ENCODE measurements at places on chromosomes 6 and 20.

GRCh38 chr6:51282026-51282425, 463.4 kb downstream of the TFAP2B start:
- DNase-seq: no peak

- DNase-seq: no peak
Observed at GRCh38 chr6:81969011-81969410, 216.5 kb upstream of the TENT5A start.

DNA sequence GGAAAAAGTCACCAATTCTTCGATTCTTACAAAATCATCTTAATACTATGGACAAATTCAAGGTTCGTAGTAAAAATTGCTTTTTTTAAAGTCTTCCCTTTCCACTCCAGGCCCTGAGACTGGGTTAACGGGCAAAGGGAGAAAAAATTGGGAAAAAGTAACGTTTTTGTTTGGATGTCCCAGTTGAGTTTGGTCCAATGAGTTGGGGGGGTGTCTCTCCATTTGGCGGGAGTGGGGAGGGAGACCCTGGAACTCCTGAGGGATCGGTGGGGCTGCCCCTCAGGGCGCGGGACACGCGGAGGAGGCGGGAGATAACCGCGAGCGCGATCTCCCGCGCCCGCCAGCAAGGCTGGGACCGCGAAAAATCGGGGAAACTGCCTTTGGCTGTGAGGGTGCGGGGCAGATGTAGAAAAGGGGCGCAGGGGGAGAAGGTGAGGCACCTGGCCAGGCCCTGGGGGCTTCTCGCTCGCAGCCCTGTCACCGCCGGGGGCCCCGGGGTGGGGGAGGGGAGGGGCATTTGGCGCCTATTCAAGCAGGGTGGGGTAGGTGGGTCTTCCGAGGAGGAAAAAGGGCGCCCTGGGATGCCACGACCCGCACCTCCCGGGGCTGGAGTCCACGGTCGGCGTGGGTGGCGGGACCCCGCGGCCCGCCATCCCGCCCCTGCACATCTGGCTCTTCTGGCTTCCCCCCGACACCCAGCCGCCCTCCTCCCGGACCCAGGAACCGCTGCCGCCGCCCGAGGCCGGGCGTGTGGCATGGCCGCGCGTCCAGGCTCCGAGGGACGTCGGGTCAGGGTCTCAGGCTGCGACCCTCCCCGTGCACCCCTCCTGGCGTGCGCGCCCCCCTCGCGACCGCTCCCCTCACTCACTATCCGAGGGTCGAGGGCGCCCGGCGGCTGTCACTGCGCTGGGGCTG, 595 bp downstream of the FBXO5 start:
- no peak for DNase-seq

GRCh38 chr6:119501798-119502483, 152.4 kb upstream of the MAN1A1 start:
- DNase-seq: no peak

DNA sequence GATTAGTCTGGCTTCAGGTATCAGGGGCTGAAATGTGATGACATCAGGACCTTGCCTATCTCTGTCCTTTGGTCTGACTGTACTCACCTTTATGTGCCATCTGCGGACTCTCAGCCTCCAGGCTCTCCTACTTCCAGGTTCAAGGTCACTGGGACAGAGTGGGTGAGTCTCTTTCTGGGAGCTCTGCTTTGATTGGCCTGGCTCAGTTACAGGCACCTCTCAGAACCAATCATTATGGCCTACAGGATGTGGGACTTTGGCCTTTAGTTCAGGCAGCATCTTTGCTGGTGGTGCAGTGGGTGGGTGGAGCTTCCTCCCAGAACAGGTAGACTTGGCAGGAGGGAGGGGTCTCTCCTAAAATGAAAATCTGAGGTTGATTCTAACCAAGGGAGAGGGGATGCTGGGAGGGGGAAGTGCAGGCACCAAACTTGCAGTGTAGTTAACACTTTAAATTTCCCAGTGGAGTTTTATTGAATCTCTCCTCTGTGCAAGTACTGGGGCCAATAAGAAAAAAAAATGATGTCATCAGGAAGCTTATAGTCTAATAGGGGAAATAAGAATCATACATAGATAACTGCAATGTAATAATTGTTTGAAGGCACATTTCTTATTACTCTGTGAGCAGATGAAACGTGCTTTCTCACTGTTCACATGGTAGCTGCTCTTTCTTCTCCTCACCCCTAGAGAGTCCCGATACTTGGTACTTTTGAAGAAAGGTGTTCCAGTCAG, 53.4 kb downstream of the SLC24A3 start:
- no peak for DNase-seq

- no peak for DNase-seq
Observed at GRCh38 chr6:155382338-155382685, 68.0 kb upstream of the TFB1M start.

- no peak for DNase-seq
Observed at GRCh38 chr6:24636681-24637080, 9.3 kb downstream of the KIAA0319 start.

GRCh38 chr20:23205611-23206041, 119.5 kb upstream of the CD93 start:
- no peak for DNase-seq

DNA sequence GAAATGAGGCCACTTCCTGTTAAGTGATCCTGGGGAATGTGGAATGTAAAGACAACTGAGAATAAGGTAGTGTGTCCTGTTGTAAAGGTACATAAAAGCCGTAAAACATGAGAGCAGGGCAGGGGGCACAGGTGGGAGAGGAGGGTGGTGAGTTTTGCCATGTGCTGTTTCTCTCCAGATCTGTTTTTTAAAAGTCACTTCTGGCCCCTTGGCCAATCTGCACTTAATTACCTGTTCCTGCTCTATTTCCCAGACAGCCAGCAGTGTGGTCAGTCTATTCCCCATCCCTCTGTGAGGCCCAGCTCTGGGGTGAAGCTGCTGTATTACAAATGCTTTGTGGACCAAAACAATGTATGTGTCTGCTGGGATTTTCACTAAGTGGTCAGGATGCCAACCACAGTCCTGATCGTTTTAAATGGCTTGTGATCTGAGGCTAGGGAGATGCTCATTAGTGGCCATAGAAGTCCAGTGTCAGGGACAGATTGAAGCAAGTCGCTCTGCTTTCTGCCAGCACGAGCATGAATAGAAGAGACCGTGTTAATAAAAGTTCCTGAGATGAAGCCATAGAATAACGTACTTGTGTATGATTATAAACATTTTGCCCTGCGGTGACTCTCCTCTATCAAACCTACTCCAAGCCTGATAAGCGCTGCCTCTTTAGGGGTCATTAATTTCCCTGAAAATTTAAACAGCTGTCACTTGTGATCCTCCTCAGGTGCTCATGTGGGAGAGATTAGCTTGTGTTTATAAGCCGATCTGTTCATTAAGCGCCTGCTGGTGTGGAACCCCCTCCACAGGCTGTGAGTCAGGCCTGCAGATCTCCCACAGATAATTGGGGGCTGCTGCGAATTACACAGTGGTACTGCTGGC, 111.8 kb upstream of the CENPW start:
- no peak for DNase-seq

GRCh38 chr20:1831096-1831495, 64.1 kb upstream of the SIRPA start:
- no peak for DNase-seq

DNA sequence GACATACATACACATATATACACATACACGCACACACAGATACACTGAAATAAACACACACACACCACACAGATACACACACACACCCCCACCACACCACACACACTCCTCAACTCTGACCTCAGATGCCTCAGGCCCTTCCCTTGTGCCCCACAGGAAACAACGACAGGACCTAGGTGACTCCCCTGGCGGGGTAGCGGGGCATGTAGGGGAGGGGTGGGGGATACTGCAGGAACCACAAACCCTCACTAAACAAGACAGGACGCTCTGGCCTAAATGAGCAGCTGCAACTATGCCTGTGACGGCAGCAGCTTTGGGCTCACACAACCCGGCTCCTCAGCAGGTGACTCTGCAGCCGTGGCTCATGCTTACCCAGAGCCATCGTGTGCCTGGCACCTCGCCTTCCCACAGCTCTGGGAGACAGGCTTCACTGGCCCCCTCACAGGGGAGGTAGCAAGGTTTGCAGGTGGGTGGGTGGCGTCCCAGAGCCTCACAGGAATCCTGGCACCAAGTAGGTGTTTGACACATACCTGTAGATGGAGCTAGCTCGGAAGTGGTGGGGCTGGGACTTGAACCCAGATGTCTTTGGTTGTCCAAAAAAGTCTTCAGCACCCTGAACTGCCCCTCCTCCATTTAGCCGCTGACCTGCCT, 100.8 kb downstream of the GRM4 start:
- DNase-seq: no peak

- no peak for DNase-seq
Observed at GRCh38 chr20:44633872-44634600, 17.5 kb downstream of the ADA start.

- no peak for DNase-seq
Observed at GRCh38 chr6:112367628-112368027, 20.5 kb downstream of the RFPL4B start.

DNA sequence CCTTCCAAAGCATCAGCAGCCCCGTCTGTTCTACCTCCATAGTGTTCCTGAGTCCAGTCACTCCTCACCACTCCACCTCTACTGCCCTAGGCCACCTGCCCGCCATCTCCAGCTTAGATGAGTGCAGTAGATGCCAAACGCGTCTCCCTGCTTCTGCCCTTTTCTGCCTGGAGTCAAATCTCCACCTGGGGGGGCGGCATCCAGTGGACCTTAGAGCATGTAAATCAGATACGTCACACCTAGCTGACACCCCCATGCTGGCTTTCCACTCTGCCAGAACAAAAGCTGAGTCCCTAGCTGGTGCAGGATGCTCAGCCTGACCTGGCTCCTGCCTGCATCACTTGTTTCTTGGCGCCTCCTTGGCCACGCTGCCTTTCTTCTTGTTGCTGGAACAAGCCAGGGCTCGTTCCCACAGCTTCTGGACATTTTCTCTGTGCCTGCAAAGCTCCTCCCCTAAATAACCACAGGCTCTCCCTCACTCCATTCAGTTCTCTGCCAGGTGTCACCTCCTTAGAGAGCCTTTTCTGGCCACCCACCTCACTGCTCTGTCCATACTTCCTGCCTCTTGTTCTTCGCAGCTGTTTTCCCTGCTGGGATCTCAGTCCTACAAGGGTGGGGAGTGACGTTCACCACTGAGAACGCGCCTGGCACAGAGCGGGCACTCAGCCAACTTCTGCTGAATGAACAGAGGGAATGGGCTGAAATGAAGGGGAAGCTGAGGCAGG, 5.8 kb downstream of the DDR1 start:
- DNase-seq: no peak

DNA sequence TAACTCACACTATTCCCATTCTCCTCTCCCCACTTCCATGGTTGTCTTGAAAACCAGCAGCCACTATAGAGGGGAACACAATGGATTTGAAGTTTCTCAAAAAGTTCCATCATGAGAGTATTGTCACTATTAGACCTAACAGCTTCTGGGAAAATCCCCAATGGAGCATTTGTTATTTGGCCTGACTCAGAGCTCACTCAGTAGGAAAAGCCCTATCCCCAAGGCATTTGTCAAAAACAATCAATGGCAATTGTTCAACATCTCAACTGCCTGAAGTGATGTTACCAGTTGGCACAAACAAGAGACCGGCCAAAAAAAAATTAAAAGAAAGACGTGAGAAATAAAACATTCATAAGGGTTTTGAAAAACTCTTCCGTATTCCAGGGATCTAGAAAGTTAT, 98.8 kb downstream of the MYLK4 start:
- DNase-seq: no peak

DNA sequence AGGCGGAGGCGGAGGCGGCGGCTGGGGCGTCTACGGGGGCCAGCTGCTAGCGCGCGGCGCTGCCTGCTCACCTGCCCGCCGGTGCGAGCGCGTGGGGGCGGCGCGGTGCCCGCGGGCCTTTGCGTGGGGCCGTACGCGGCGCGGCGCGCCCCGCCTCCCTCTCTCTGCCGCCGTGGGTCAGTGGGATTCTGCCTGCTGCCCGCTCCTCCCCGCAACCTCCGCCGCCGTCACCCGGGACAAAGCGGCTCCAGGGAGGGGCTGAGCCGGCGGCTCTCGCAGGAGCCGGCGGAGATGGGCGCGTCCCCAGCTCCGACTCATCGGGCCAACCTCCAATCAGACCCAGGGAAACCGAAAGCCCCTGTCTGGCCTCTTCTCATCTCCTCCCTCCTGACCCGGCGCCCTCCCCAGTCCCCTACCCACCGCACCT, at the start of gene RCAN2:
Gene RCAN2, minus strand, starts transcription at position 249 of the 427 bp plus-strand sequence.
- DNase-seq: no peak

GRCh38 chr6:72328775-72329174, 293.1 kb upstream of the KCNQ5 start:
- DNase-seq: no peak

DNA sequence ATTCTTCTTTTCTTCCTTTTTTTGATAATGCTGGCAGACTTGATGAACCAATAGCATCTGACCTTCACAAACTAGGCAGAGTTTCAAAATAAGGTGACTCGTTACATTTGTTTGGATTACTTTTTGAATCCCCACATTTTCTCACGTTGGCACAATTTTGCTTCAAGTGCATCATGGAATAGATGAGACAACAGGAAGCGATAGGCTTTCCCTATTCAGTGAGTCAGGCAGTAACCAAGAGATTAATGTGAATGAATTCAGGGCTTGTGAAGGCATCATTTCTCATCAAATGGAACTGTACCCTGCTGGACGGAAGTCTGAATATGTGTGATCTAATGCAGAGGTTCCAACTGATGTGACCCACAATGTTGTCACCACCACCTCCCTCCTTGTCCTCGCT, 10.7 kb downstream of the RFPL4B start:
- no peak for DNase-seq

DNA sequence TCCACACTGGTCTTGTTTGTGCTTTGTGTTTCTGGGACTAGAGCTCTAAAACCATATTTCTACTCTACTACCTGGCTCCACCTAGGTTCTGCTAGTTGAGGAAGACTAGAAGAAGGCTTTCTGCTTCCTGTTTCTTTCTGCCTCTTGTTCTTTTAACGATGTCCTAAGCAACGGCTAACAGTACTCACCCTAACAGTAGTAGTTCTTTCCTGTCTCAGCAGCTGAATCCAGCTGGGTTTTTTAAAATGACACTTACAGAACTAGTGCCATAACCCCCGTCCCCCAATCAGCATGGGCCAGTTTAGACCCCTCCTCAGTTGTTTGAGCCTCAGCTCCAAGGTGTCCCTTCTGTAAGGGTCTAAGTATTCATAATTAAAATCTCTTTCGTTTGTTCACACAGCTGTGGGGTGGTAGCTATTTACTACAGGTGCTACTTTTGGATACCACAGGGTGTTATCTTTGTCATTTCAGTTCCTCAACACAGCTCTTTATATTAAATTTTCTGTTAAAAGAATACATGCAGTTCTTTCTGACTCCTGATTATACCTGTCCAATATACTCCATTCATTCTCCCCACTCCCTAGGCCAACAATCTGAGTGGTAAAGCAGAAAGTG, 790.2 kb downstream of the DHX35 start:
- no peak for DNase-seq

GRCh38 chr6:127471379-127472255, 12.4 kb upstream of the KIAA0408 start:
- no peak for DNase-seq

DNA sequence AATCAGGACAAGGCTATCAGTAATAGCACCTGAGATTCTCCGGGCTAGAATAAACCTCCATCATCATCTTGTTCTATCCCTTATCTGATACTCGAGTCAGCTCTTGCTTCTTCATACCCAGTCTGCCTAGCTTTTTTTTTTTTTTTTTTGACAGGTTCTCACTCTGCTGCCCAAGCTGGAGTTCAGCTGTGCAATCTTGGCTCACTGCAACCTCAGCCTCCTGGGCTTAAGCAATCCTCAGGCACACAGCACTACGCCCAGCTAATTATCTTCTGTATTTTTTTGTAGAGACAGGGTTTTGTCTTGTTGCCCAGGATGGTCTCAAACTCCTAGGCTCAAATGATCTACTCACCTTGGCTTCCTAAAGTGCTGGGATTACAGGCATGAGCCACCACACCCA, 19.5 kb downstream of the SRSF6 start:
- DNase-seq: no peak

- no peak for DNase-seq
Observed at GRCh38 chr6:23174781-23175361, 605.5 kb downstream of the HDGFL1 start.

All from stimulated activated CD4-positive, alpha-beta T cell treated with anti-CD3 and anti-CD28 coated beads, Interleukin-4, amount 100 ng/mL, for 24 hours (primary cell).